Activated T-helper 1 cell treated with anti-CD3 and anti-CD28 coated beads, Interleukin-12 subunit alpha, Interleukin-12 subunit beta, Interleukin-2, Interleukin-4 antibody, amounts not matched to agents 30 ng/mL and 10 ng/mL and 1 ng/mL, durations not matched to agents 14 hours and 24 hours and 36 hours (primary cell): ENCODE measurements at places on chromosomes 11 and 22.

DNA sequence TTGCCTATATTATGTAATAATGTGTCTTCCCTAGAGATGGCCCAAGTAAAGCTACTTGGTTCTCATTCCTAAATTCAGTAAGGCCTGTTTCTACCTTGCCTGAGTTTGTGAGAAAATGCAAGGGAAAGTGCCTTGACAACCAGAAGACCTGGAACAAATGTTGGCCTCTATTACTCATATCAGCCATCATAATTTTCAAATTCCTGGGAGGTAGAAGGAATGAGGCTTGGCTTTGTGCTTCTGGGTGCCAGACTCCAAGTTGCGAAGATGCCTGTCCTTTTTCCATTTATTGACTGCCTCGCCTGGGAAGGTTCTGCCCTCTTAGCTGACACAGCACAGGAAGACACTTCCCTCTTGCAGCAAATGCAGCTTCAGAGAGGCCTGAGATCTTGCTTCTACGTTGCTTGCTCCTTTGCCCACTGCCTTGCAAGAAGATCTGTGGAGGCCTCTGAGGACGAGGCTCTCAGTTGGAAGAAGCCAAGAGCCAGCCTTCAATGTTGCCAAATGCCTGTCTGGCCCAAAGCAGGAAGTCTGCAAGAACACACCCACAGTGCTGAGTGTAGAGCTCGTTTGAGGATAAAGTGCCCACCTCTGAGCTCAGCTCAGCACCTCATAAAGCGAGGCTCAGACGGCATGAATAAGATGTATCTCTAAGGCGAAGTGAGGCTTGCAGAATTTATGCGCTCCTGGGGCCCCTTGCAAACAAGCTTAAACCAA, 120.1 kb downstream of the GALNT18 start:
- H3K27ac ChIP-seq: no peak overlapping the region
- peaks cover 11% of the 10 kb centered on the region for H3K27me3 ChIP-seq
- H3K36me3 ChIP-seq: no peaks in the 10 kb centered on the region

- H3K4me3 ChIP-seq: no peak overlapping the region
- H3K36me3 ChIP-seq: peaks cover 2% of the 10 kb centered on the region
- peaks cover 85% of the 10 kb centered on the region for H3K4me1 ChIP-seq
- DNase-seq: no peak
- H3K27ac ChIP-seq: peak overlapping the region; percentile 98
- no peaks in the 10 kb centered on the region for H3K27me3 ChIP-seq
Observed at GRCh38 chr11:117814204-117814765, 10.3 kb downstream of the FXYD2 start.

- no peaks in the 10 kb centered on the region for H3K36me3 ChIP-seq
- DNase-seq: no peak
- H3K4me1 ChIP-seq: no peaks in the 10 kb centered on the region
- H3K27me3 ChIP-seq: no peaks in the 10 kb centered on the region
Observed at GRCh38 chr11:84833488-84834088, 793.6 kb downstream of the DLG2 start.

DNA sequence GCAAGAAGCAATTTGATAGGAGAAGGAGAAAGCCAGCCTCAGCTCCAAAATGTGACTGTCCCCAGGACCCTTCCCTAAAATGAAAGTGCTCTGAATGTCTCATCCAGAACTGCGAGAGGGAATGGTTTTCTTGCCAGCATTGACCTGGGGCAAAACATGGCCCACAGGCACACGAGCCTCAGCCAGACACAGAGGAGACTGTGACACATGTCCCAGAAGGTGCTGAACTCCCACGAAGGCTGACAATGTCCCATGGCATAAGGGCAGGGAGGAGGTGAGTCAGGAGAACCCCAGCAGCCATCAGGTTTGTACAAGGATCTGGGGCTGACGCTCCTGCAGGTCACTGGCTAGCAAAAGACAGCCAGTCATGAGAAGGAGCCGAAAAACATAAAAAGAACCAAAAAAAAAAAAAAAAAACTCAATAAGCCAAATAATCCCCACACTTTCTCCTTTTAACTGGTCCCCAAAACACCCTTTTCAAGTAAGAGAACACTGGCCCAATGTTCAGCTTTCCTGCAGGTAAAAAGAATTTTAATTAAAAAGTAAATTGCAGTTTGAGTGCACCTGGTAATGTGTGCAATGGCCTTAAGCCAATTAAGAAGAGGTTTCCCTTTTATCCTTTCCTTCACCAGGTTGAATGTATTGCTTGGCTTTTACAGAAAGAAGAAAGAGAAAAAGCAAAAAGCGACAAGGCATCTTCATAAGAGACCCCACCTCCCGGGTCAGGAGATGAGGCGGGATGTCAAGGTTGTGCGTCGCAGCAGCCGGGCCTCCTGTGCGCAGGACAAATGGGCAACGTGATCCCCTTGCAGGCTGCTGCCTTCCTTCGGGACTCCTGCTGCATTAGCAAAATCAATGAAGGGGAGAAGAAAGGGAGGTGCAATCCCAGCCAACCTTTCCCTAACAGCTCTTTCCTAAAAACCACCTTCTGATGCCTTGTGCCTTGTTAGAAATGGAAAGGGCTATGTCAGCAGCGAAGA, 43.6 kb downstream of the GALNT18 start:
- H3K27ac ChIP-seq: no peak overlapping the region
- no peak for DNase-seq
- no peaks in the 10 kb centered on the region for H3K27me3 ChIP-seq
- H3K36me3 ChIP-seq: no peaks in the 10 kb centered on the region
- peaks cover 12% of the 10 kb centered on the region for H3K4me1 ChIP-seq
